ENCODE measurements at places on chromosomes 12 and 14.

DNA sequence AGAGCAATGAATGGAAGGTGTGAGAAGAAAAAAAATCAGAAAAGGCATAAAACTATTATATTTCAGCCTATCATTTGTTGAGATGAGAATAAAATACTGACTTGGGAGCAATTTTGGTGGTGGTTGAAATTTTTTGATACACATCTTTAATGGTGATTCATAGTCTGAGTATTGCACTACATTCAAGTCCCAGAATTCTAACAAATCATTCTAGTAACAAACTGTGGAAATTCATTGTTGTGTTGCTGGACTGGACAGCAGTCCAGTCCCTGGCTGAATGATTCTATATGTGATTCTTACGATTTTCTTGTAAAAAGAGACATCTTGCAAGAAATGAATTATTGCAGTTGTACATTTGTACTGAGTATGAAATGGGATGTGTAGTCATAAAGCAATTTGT lies 268.6 kb downstream of the TRHDE start:
- DNase-seq: no peak

DNA sequence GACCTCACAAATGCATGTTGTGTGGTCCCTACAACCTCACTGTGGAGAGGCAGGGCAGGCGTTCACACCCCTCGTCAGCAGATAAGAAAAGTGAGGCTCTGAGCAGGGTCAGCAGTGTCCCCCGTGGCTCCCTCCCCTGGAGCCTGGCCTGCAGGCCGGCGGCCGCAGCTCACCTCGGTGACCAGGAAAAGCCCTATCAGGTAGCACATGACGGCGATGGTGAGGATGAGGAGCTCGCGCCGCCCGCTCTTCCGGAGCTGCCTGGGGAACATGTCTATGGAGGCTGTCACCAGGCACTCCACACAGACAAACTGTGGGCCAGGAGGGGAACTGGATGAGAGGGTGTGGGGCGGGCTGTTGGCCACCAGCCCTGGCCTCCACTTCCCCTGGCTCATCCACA lies 18.0 kb downstream of the SLC6A12 start:
- no peak for DNase-seq

DNA sequence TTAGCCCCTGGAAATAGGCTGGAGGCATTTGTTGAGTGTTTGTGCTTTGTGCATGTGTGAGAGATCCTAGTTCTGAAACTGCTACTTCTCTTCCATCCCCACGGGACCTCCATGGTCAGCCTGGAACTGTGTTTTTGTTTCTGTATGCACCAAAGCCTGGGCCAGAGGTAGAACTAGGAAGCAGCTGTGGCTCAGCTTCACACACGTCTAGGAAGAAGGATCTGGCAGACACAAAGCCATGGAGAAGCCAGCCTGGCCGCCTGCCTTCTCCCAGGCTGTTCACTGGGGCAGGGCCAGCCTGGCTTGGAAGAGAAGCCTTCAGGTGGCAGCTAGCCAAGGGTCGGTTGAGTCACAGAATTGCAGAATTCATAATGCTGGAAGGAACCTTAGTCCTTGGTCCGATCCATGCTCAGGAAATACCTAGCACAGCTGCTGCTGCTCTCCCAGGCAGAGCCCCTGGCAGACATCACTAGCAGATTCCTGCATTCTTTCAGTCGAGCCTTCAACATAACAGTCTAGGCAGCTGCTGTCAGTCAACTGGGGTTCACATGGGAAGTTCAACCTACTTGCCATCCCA lies 27.0 kb downstream of the RIN3 start:
- peak; percentile 99 for DNase-seq

DNA sequence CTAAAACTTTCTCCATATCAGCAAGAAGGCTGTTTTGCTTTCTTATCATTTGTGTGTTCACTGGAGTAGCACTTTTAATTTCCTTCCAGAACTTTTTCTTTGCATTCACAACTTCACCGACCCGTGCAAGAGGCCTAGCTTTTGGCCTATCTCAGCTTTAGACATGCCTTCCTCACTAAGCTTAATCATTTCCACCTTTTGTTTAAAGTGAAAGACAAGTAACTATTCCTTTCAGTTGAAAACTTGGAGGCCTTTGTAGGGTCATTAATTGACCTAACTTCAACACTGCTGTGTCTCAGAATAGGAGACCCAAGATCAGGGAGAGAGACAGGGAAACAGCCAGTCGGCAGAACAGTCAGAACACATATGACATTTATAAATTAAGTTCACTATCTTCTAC lies 39.3 kb downstream of the BBS10 start:
- DNase-seq: no peak

GRCh38 chr14:96455588-96455987 lies 46.6 kb upstream of the PAPOLA start:
- DNase-seq: no peak

Data from AG04450 (cell line).